ENCODE measurements at places on chromosomes 12 and 14. TPM values are rescaled to one million over a fixed set of nuclear protein-coding genes. Genes with fewer than 3 reads are reported as not detected.

SLC8A3 gene
- polyA plus RNA-seq, result not detected

- H3K27ac ChIP-seq, result no peak overlapping the region
- DNase-seq, result no peak
- peaks cover 16% of the 10 kb centered on the region for H3K4me1 ChIP-seq
- no peak overlapping the region for H3K4me3 ChIP-seq
- no peaks in the 10 kb centered on the region for H3K27me3 ChIP-seq
Measured at GRCh38 chr14:23605931-23606585, 27.5 kb upstream of the JPH4 start.

DNA sequence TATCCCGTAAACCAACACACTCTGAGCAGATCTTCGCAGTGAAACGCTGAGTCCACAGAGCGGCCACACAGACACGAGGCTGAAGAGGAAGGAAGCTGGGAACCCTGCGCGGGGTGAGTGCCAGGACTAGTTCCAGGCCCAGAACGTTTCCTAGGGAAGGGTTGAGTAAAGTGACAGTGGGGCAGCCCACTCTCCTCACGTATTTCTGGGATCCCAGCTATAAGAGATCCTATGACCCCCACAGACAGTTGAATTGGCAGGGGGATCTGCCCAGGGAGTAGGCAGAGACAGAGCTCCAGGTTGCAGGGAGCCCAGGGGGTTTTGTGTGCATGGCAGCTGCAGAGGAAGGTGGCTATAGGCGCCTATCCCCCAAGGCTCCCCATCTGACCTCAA is 51.1 kb downstream of the GTF2A1 start:
- peak overlapping the region; percentile 87 for H3K27ac ChIP-seq
- peak overlapping the region; percentile 79 for H3K4me3 ChIP-seq
- no peaks in the 10 kb centered on the region for H3K27me3 ChIP-seq
- H3K4me1 ChIP-seq, result peaks cover 23% of the 10 kb centered on the region
- H3K36me3 ChIP-seq, result no peaks in the 10 kb centered on the region
- DNase-seq, result no peak

GRCh38 chr14:102933618-102934231 is 11.3 kb downstream of the AMN start:
- peaks cover 19% of the 10 kb centered on the region for H3K4me1 ChIP-seq
- H3K27me3 ChIP-seq, result no peaks in the 10 kb centered on the region
- no peak for DNase-seq
- no peak overlapping the region for H3K4me3 ChIP-seq
- no peaks in the 10 kb centered on the region for H3K36me3 ChIP-seq

RAD9B gene
- 0.91 TPM for polyA plus RNA-seq

DNA sequence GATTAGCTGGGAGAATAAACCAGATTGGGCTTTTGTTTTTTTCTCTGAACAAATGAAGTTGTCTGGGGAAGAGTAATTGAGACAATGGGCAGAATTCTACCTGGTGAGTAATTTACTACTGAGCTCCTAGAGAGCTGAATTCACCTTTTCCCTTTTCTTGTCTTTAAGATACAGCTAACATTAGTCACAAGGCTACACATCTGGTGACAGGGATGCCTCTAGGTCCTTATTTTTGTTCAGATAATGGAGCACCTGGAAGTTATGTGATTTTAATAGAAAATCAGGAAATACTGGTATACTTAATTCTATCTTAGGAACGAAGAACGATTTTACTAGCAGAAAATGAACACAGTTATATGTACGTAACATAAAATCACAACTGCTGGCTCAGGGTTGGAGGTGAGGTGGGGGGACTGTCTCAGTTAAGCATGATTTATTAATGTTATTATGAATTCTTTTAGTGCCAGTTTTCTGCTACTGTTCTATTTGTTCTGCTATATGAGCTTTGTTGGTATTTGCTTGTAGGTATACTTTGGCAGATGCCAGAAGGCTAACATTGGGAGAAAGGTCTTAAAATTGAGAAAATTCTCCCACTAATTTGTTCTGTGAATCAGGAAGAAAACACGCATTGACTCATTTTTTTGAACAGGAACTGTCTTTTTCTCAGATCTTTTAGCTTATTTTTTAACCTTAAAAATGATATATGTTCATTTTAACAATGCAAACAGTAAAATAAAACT is 482.7 kb upstream of the RGS6 start:
- H3K4me1 ChIP-seq, result no peaks in the 10 kb centered on the region
- no peaks in the 10 kb centered on the region for H3K36me3 ChIP-seq
- DNase-seq, result no peak
- no peaks in the 10 kb centered on the region for H3K27me3 ChIP-seq

GRCh38 chr12:53115891-53116648 is 12.8 kb downstream of the SOAT2 start:
- H3K4me1 ChIP-seq, result no peaks in the 10 kb centered on the region
- no peak overlapping the region for H3K27ac ChIP-seq
- DNase-seq, result no peak
- no peaks in the 10 kb centered on the region for H3K27me3 ChIP-seq
- no peak overlapping the region for H3K4me3 ChIP-seq
- H3K36me3 ChIP-seq, result no peaks in the 10 kb centered on the region

GRCh38 chr12:52254965-52255751 is 19.3 kb upstream of the KRT86 start:
- no peaks in the 10 kb centered on the region for H3K27me3 ChIP-seq
- H3K4me3 ChIP-seq, result no peak overlapping the region
- no peaks in the 10 kb centered on the region for H3K4me1 ChIP-seq
- no peaks in the 10 kb centered on the region for H3K36me3 ChIP-seq
- DNase-seq, result no peak

DNA sequence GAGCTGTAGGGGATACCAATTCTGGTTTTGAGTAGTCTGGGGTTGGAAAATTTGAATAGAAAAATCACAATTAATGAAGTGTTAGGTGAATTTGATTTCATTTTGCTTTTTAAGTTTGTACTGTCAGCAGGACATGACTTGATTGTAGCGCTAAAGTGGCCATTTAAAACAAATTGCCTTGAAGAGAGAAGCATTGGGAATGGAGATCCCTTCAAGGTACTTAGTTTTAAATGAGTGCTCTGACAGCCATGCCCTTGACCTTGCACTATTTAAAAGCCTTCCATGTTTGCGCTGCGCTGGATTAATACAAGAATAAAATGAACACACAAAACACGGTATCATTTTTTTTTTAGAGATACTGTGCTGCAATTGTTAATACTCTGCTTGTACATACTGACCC is 345.9 kb downstream of the NAV3 start:
- no peaks in the 10 kb centered on the region for H3K36me3 ChIP-seq
- no peaks in the 10 kb centered on the region for H3K27me3 ChIP-seq
- no peak overlapping the region for H3K27ac ChIP-seq
- no peak overlapping the region for H3K4me3 ChIP-seq
- no peak for DNase-seq

- no peaks in the 10 kb centered on the region for H3K27me3 ChIP-seq
- H3K27ac ChIP-seq, result no peak overlapping the region
- no peak for DNase-seq
- peaks cover 5% of the 10 kb centered on the region for H3K4me1 ChIP-seq
Measured at GRCh38 chr12:27209257-27209910, 34.7 kb upstream of the STK38L start.

- no peak overlapping the region for H3K4me3 ChIP-seq
- H3K27ac ChIP-seq, result no peak overlapping the region
- H3K36me3 ChIP-seq, result no peaks in the 10 kb centered on the region
- no peak for DNase-seq
- H3K27me3 ChIP-seq, result no peaks in the 10 kb centered on the region
Measured at GRCh38 chr12:88703790-88704189, 123.5 kb upstream of the KITLG start.

- no peak overlapping the region for H3K27ac ChIP-seq
- H3K4me1 ChIP-seq, result no peaks in the 10 kb centered on the region
- no peaks in the 10 kb centered on the region for H3K27me3 ChIP-seq
Measured at GRCh38 chr12:76901628-76902380, 23.0 kb upstream of the CSRP2 start.

ZNF605 gene
- polyA plus RNA-seq, result 2.6 TPM

GRCh38 chr12:57612711-57613426 is 1.6 kb downstream of the ARHGEF25 start:
- peaks cover 2% of the 10 kb centered on the region for H3K36me3 ChIP-seq
- peaks cover 19% of the 10 kb centered on the region for H3K4me1 ChIP-seq
- peaks cover 10% of the 10 kb centered on the region for H3K27me3 ChIP-seq
- H3K27ac ChIP-seq, result no peak overlapping the region
- H3K4me3 ChIP-seq, result no peak overlapping the region

AMN gene
- 0.46 TPM for polyA plus RNA-seq

RPGRIP1 gene
- 0.10 TPM for polyA plus RNA-seq

RTL1 gene
- not detected for polyA plus RNA-seq

DNA sequence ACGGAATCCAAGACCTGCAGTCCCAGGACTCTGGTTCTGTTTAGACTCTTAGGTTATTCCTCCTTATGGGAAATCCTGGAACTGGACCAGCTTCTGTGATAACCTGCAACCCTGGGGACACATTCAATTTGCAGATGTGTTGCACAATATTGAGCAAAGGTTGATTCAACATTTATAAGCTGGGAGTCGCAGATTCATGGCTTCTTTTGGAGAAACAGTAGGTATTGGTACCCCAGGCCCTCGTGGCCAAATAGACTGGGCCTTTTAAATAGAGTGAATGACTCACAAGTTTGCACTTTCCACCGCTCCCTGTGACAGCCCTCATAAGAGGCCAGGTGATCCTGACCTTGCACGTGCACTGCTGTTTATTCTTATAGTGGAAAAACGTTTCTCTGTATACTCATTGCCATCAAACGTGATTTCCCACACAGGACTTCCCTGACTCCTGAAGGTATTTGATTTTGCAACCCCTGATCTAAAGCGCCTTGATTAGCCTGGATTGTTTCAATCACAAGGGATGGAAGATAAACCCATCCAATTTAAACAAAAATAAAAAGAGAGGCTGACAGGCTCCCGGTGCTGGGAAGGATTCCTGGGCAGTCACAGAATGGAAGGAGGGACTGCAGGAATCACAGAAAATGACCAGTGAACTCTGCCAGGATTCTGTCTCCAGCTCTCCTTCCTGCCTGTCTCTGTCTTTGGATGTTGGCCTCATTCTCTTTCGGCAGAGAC is 98.0 kb downstream of the VCPKMT start:
- H3K27ac ChIP-seq, result no peak overlapping the region
- H3K4me1 ChIP-seq, result peaks cover 15% of the 10 kb centered on the region
- no peaks in the 10 kb centered on the region for H3K36me3 ChIP-seq
- no peak overlapping the region for H3K4me3 ChIP-seq

DNA sequence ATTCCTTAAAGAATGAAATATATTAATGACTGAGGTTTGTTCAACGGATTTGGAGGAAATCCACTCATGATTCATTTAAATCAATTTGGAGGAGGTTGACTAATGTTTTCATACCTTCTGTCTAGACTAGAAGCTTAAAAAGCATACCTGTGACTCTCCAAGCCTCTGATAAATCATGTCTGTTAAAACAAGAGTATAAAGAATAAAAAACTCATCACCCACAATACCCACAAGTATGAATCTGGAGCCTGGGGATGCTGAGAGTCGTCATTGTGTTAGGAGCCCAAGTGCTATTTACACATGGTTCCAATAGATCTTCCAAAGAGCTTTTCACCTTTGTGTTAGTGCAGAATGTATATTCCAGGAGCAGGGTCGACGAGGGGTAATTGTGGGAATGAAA is 86.8 kb upstream of the ADAMTS20 start:
- no peak overlapping the region for H3K27ac ChIP-seq
- no peaks in the 10 kb centered on the region for H3K36me3 ChIP-seq
- H3K4me3 ChIP-seq, result no peak overlapping the region
- H3K27me3 ChIP-seq, result peaks cover 2% of the 10 kb centered on the region

- H3K4me3 ChIP-seq, result no peak overlapping the region
- H3K27me3 ChIP-seq, result no peaks in the 10 kb centered on the region
- no peak overlapping the region for H3K27ac ChIP-seq
- no peaks in the 10 kb centered on the region for H3K36me3 ChIP-seq
- no peak for DNase-seq
Measured at GRCh38 chr12:130658145-130658911, 57.8 kb downstream of the RIMBP2 start.

KRT2 gene
- polyA plus RNA-seq, result 0.23 TPM

ANKRD9 gene
- polyA plus RNA-seq, result 1.7 TPM

DNA sequence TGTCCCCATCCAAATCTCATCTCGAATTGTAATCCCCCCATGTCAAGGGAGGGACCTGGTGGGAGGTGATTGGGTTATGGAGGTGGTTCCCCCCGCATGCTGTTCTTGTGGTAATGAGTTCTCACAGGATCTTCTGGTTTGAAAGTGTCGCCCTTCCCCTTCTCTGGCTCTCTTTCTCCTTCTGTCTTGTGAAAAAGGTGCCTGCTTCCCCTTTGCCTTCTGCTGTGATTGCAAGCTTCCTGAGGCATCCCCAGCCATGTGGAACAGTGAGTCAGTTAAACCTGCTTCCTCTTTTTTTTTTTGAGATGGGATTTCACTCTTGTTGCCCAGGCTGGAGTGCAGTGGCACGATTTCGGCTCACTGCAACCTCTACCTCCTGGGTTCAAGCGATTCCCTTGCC is 104.0 kb downstream of the CCDC91 start:
- no peaks in the 10 kb centered on the region for H3K4me1 ChIP-seq
- no peak overlapping the region for H3K27ac ChIP-seq
- DNase-seq, result no peak
- H3K4me3 ChIP-seq, result no peak overlapping the region

DNA sequence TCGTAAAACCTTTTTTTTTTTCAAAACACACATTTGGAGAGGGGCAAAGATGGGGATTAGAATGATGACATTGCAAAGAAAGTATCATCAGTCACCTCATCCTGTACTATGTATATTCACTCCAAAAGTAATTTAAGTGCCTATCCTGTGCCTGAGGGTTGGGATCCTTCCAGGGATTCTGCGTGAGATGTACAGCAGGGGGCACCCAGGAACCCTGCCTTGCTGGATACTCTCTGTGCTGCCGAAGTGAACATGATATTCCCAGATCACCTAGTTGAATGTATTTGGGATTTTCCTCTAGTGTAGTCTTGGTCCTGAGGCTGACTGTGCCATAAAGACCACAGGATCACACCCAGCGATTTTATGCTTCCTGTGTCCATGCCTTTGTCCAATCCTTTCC is 372.7 kb downstream of the IPO8 start:
- H3K27ac ChIP-seq, result no peak overlapping the region
- DNase-seq, result no peak
- no peak overlapping the region for H3K4me3 ChIP-seq
- H3K27me3 ChIP-seq, result no peaks in the 10 kb centered on the region
- H3K4me1 ChIP-seq, result no peaks in the 10 kb centered on the region

DNA sequence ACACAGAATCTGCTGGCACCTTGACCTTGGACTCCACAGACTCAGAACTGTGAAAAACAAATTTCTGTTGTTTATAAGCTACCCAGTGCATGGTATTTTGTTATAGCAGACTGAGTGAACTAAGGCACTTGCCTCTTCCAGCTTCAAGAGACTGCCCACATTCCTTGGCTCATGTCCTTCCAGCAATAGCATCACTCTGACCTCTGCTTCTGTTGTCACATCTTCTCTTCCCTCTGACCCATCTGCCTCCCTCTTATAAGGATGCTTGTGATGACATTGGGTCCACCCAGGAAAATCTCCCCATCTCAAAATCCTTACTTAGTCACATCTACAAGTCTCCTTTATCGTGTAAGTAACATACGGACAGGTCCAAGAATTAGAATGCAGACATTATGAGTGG is 200.4 kb downstream of the PIK3C2G start:
- H3K27me3 ChIP-seq, result no peaks in the 10 kb centered on the region
- no peak for DNase-seq
- H3K4me3 ChIP-seq, result no peak overlapping the region

FZD10 gene
- not detected for polyA plus RNA-seq

All from CD4-positive, CD25-positive, alpha-beta regulatory T cell (primary cell).